NCI-H187 treated with DMSO at 0.1 percent for 48 hours (cell line): ENCODE measurements at places on chromosomes 11 and 22.

DNA sequence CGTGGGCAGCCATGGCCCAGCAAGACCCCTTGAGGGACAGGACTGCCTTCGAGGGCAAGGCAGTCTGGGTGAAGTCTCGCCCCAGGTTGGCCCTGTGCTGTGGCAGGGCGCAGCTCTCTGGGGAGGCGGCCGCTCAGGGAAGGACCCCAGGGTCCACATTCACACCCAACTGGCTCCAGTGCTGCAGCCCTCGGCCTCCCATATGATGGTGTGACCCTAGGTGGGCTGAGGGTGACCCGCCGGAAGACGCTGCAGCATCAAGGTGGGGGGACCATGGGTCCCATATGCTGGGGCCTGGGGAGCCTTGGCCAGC, 28.0 kb upstream of the CCDC188 start:
- DNase-seq, result no peak

DNA sequence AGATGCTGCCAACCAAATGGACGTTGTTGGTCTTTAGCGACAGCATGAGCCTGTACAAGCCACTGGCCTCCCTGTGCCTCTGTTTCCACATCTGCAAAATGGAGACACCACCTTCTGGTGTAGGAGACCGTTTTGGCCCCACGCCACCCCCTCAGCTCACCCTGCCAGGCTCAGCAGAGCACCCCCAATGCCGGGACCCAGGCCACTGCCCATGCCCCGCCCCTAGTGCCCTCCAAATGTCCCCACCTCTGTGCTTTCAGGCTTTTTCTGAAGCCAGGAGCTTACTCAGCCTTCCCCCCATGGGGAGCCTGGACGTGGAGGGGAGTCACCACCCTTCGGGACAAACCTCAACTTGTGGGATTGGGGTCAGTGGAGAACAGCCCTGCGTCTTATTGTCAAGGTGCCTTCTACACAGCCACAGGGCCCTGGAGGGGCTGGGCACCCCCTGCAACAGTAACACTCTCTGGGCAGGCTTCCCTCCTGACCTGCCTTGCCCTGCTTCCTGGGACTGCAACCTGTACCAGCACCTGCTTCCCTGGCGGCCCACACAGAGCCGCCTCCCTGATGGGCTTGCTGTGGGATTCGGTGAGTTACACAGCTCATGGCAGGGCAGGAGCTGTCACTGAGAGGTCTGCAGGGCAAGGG, 24.6 kb upstream of the RTL6 start:
- DNase-seq, result no peak

- no peak for DNase-seq
Measured at GRCh38 chr11:60734279-60734678, 9.8 kb downstream of the MS4A18 start.

DNA sequence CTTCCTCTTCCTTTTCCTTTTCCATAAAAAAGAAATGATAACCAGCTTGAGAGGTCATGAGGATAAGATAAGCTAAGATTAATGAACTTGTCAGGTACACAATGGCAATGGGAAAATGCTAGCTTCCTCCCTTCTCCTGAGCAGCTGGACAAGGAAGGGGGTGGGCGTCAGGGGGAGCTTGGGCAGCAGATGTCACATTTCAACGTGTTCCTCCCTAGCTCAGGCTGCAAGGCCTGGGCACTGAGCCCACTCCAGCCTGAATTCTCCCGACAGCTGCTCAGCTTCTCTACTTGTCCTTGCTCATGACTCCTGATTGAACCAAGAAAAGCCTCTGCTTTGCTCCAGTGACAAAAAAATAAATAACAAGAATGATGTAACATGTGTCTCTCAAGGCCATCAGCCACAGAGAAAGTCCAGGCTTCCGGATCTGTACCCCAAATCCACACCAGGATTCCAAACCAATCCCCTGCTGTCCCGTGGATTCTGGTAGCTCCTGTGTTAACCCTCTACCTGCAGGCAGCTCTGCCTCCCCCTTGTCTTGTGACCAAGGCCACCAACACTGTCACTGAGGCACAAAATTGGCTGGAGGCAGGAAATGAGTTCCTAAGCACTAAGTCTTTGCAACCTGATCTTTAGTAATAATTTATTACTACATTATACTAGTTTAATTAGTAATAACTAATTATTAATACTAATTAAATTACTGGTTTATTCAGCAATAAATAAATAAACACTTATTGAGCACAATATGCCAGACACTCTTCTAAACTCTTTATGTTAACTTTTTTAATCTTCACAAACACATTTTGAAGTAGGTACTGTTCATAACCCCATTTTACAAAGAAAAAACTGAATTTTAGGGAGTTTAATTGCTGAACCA, 146.5 kb downstream of the CCDC34 start:
- no peak for DNase-seq

- DNase-seq, result no peak
Measured at GRCh38 chr11:92888696-92889095, 80.8 kb upstream of the MTNR1B start.

DNA sequence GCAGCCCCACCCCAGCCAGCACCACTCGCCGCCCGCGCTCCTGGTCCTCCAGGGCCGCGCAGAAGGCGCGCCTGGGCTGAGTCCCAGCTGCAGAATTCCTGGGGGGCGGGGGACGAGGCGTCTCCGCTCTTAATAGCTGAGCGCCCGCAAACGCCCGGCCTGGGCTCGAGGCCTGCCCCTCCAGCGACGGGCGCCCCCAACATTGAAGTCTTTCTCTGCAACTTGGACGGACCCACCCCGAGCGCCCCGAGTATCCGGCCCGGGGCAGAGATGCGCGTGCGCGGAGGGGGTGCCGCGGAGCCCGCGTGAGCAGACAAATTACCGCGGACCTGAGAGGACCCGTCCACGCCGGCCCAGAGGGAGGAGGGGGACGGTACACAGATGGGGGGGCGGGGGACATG, 6.7 kb upstream of the SYT7 start:
- DNase-seq, result no peak

DNA sequence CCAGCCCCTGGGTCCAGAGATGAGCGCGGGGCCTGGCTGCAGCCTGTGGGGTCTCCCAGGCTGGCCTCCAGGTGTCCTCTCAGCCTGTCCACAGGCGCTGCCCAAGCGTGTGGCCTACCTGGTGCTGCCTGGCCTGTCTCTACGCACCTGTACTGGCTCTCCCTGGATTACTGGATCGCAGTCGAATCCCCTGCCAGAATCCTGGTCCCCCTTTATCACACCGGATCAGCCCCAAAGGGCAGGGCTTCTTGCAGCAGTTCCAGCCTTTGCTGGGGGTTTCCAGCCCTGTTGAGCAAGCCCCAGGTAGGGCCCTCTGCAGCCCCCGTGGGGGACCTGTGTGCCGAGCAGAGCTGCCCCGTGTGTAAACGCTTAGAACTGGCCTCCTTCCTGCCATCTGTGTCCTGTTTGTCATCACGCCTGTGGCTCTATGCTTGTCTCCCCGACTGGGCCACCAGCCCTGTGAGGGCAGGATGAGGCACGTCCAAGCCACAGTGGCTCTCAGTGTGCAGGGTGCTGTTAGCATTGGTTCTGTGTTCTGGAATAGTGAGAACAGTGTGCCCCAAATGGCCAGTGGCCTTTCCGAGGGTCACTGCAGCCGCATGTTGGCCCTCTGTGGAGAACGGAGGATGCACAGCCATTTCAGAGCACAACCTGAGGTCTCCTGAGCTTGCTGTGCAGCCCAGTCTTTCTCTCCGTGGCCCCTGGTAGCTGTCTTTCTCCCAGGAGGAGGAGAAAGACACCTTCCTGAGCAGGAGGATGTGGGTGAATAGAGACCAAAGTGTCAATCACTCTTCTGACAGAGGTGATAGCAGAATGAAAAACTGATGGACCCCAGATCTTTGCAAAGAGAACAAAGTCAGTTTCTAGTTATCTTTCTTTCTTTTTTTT, 13.9 kb upstream of the TXNRD2 start:
- no peak for DNase-seq

DNA sequence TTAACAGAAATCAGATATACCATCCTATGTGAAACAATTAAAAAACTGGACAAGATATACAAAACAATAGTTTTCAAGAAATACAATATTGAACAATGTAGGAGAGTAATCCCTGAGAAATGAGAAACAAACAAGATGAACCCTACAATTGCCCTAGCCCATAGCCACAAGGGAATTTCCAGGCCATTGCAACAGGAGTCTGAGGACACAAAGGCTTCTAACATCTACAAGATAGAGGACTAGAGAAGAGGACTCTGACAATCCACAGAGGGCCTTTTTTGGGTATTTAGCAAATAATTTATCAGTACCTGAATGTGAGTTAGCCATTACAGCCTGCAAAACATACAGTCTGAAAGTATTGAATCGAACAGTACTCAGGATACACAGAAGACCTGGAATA, 251.7 kb downstream of the GRM5 start:
- no peak for DNase-seq

DNA sequence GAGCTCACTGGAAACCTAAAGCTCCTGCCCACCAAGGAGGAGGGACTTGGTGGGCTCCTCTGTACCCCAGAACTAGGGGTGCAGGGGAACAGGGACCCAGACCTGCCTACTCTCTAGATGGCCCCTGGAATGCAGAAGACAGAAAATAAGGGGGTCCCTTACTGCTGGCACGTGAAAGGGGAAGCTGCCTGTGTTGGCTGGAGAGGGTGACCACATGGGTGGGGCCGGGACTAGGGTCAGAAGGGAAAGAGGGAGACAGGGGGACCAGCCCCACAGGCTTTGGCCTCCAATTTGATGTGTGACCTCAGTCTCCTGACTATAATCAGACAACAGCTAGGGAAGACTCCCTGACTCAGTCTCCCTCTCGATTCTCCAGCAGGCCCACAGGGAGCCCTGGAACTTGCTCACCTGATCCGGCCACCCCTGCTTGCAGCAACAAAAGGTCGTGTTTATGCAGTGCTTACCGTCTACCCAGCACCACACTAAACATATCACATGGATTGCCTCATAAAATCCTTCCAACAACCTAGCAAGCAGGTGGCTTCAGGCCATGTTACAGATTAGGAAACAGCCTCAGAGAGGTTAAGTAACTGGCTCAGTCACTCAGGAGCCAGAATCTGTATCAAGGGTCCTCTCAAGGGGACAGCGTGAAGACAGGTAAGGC, 10.2 kb downstream of the ARAP1 start:
- DNase-seq, result no peak

DNA sequence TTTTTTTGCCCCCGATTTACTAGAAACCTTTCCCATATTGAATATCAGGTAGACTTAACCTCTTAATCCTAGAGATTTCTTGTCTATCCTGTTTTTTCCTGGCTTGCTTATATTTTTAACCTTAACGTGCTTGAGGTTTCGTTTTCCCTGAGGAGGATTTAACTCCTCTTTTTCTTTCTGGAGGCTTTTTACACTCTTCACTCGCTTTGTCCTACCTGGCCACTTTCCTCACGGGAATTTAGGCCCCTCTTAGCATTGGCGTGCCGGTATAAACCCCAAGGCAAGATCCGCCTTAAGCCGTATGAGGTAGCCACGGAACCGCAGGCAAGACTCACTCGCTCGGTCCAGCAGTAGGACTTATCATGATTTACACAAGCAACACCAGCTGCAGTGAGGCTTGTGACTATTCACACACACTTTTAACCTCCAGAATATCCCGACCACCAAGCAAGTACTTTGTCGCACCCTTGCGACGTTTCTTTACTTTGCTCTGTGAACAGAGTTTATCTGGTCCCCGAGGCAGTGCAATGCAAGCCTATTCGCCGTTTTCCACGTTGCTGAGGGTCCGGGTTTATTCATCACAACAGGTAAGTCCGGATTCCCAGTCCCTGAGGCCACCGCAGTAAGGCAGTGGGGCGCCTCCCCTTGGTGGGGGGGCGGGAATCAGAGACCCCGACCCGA, 20.6 kb upstream of the ALDH3B2 start:
- DNase-seq, result no peak

DNA sequence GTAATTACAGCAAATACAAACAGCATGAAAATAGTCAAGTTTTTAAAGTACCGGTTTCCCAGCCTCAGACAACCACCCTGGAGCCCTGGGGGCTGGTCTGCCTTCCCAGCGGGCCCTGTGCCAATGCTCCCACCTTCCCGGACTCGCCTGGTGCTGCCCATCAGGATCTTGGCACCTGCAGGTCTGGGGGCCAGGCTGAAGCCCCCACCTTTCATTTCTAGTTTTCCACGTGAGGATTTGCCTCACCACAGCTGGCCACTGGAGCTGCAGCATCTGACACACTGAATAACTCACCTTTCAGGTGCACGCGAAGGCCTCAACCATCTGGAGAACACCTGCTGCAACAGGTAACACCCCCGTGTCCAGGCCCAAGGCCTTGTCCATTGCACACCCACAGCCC, 108.7 kb upstream of the THY1 start:
- no peak for DNase-seq

DNA sequence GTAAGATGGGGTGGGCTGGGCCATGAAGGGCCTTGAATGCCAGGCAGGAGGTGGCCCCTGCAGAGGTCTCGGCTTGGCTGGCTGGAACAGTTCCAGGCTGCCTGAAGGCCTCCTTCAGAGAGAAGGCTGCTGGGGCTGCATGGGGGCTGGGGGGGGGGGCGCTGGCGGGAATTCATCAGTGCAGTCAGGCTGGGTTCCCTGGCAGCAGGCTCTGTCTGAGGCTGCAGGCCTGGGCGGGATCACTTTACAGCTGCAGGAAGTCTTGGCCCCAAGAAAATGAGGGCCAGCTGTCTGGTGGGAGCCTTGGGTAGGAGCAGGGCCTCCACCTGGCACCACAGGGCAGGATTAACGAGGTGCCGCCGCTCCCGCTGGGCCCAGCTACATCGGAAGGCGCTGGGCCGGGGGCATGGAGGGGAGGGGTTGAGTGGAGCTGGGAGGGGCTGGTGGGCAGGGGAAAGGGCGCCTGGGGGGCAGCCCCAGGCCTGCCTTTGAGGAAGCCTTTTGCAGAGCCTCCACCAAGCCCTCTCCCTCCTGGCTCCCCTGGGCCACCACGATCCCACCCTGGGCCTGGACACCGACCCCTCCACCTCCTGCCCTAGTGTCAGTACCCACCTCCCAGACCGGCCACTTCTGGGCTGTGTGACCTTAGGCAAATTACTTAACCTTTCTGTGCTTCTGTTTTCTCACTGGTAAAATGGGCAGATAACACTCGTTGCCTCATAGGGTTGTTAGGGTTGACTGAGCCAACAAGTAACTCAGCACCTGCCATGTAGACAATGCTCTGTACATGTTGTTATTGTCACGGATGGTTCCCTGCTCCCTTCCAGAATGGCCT, 31.0 kb upstream of the HMOX1 start:
- DNase-seq, result no peak

- no peak for DNase-seq
Measured at GRCh38 chr11:72157131-72157530, 21.6 kb downstream of the FOLR3 start.

GRCh38 chr11:111691741-111692140, 74.4 kb downstream of the PPP2R1B start:
- DNase-seq, result no peak

- DNase-seq, result no peak
Measured at GRCh38 chr11:106785913-106786650, 232.2 kb downstream of the GUCY1A2 start.

GRCh38 chr11:130849215-130849568, 67.1 kb downstream of the SNX19 start:
- DNase-seq, result no peak
